ENCODE measurements at places on chromosomes 7 and 10.

GRCh38 chr10:105185161-105185560, 544.1 kb downstream of the SORCS3 start:
- DNase-seq: no peak

DNA sequence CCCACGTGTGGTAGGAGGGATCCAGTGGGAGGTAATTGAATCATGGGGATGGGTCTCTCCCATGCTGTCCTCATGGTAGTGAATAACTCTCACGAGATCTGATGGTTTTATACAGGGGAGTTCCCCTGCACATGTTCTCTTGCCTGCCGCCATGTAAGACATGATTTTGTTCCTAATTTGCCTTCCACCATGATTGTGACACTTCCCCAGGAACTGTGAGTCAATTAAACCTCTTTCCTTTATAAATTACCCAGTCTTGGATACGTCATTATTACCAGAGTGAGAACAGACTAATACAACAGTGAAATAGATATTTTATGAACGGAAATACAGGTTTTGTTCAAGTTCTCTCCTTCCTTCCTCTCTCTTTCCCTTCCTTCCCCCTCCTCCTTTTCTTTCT, 15.8 kb downstream of the CALD1 start:
- DNase-seq: no peak

DNA sequence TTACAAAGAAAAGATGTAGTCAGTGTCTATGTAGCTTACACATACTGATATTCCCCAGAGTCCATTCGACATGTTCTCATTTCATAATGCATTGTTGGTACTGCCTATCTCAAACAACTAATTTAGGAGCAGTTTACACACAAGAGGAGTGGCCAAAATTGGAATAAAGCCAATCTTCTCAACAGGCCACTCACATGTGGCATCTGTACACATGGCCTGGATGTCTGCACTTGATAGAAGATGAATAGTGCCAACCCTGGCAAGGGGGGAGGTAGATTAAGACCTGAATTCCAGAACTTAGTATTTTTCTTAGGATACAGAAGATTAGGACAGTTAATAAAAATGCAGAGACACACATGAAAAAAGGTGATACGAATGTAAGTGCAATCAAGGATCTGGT, 125.3 kb upstream of the STARD3NL start:
- DNase-seq: no peak

DNA sequence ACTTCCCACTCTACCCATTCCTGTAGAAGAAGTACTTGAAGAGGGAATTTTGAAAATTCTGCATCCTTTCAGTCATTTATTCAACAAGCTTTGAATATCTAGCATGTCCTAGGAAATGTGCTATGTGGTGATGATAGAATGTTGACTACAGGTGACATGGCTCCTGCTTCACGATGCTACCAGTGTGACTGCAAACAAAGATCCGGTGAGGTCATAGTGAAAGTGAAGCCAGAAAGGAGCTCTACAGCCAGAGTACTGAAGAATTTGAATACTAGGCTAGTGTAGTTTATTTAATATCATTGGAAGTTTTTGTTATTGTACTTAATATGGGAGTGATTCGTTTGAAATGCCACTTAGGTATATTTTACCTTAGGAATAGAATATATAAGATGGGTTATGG, 348.1 kb downstream of the TFEC start:
- no peak for DNase-seq

GRCh38 chr7:149501651-149502050, 4.0 kb upstream of the ZNF746 start:
- DNase-seq: no peak

All from NCI-H1092 (cell line).